Fibroblast of skin of right biceps (primary cell): ENCODE measurements at places on chromosomes 7 and 10.

DNA sequence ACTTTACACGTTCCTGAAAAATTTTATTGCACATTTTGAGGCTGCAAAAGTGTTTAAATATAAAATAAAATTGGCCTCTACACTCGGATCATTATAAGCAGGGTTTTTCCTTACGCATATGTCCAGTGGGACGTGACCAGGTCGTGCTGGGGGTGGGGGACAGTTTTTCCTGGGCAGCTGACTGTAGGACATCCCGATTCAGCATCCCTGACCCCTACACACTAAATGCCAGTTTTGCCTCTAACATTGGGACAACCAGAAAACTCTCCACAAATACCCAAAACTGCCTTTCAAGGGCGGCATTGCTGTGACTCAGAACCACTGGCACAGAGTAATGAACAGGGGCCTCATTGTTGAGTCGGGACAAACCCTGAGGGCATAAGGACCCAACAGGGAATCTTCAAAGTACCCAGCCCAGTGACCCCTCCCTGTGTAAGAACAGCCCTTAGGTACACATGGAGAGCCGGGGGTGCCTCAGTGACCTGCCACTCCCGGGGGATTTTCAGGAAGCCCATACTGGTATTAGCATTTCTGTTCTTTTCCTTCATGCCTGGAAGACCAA lies 170.6 kb downstream of the ARHGAP21 start:
- DNase-seq: no peak

GRCh38 chr7:146725520-146725919 lies 608.9 kb downstream of the CNTNAP2 start:
- no peak for DNase-seq

GRCh38 chr7:107779647-107780099 lies 23.4 kb downstream of the SLC26A3 start:
- no peak for DNase-seq

DNA sequence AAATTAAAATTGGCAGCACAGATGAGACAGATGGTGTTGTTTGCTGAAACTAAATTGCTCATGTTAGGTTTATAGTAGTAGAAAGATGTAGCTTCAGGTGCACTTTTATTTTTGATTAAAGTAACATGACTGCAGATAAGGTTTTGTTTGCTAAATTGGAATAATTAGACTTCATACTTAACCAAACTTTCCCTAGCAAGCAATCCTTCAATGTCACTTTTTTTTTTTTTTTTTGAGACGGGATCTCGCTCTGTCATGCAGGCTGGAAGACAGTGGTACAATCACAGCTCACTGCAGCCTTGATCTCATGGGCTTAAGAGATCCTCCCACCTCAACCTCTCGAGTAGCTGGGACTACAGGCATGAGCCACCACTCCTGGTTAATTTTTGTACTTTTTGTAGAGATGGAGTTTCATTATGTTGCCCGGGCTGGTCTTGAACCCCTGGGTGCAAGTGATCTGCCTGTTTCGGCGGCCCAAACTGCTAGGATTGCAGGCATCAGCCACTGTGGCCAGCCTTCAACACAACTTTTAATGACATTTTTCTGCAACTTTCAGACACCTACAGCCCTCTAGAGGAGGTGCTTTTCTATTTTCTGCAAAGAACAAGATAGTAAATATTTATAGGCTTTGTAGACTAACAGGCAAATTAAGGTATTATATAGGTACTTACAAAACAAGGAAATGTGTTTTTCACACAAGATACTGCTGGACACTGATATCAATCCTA lies 84.8 kb upstream of the CCNY start:
- no peak for DNase-seq

- no peak for DNase-seq
Observed at GRCh38 chr7:51477819-51478218, 161.2 kb upstream of the COBL start.

DNA sequence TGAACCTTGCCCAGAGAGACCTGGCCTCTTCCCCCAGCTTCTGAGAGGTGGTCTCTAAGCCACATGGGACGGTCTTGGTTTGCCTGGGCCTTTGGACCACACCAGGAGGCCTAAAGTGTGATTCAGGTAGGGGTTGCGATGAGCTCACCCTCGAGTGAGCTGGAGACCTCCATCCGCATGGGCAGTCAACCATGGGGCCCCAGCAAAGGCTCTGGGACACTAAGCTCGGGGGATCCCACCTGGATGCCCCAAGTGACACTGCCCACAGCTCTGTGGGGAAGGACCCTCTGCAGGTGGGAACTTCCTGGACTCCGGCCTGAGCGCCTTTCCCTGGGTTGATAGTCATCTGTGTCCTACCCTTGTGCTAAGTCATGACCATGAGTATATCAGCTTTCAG lies 57.1 kb upstream of the FAM20C start:
- no peak for DNase-seq

- DNase-seq: no peak
Observed at GRCh38 chr10:31739146-31739545, 189.5 kb downstream of the ARHGAP12 start.

DNA sequence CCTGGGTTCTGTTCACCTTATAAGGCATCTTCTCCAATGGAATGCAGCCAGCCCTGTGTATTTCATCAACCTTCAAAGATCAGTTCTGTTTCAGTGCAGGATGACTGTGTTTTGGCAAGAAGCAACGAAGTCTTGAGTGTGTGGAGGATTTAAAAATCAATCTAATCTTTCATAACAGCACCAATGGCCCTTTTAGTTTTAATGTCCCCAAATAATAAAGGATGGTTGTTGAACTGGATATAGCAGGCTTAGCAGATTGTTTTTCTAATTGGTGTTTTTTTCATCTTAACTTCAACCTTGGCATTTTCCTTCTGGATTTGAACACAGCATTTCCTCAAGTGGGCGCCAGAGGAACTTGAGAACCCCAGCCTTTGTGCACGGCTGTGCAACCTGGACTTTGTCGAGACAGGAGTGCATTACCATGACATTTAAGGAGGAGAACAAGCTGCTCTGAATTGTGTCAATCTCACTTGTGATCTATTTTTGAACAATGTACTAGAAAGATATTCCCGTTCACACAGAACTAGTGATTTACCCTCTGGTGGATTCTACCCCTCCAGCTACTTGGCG lies 313.3 kb upstream of the AKR1E2 start:
- peak; percentile 89 for DNase-seq

GRCh38 chr10:2978111-2978510 lies 89.2 kb upstream of the PFKP start:
- DNase-seq: peak; percentile 68

DNA sequence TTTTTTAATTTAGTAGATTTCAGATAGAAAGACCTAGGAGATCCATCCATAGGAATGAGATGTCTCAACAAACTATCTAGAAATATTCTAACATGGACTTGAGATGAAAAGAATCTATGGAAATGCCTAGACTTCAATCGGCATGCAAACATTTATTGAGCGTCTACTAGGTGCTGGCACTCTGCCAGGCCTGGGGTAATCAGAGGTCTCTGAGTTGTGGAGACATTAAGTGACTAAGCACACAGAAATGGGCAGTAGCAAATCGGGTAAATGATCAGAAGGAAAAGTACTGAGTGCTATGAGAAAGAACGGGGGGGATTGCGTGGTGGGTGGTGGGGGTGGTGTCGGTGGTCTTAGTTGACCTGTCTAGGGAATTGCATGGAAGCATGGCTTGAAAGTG lies 466.6 kb downstream of the GALNT17 start:
- DNase-seq: peak; percentile 49

DNA sequence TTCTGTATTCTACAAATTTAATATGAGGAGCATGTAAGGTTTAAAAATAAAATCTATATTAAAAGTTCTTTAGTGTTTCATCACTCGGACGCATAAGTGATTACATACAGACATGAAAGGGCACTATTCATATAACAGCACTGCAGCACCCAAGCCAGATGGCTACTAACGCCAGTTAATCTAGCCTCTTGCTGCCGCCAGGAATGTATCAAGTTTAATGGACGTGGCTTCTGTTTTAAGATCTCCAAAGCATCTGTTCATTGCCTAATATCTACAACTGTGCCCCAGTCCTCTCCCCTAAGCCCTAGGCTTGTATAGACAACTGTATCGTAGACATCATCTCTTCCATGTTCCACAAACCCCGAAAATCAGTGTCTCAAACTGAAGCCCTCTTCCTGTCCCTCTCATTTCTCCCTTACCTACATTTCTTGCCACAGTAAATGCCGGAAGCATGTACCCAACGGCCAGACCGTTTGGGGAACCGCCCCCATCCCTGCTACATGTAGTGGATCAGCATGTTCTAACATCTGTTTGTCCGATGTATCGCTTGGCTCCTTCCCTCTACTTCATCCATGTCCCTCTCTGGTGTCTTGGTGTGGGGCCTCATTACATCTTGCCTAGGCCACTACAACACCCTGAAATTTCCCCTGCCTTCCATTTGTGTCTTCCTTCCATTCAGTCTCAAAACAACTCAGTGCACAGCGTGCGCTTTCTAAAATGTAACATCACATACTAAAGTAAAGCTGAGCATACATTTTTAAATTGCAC lies 147.5 kb upstream of the RSU1 start:
- peak; percentile 40 for DNase-seq

GRCh38 chr10:58028597-58029366 lies 238.9 kb downstream of the IPMK start:
- DNase-seq: peak; percentile 77

GRCh38 chr7:91784469-91784868 lies 96.0 kb downstream of the MTERF1 start:
- peak; percentile 72 for DNase-seq

GRCh38 chr10:1454428-1454827 lies 282.9 kb downstream of the ADARB2 start:
- no peak for DNase-seq

GRCh38 chr10:63481815-63482421 lies 16.1 kb upstream of the JMJD1C start:
- DNase-seq: no peak

DNA sequence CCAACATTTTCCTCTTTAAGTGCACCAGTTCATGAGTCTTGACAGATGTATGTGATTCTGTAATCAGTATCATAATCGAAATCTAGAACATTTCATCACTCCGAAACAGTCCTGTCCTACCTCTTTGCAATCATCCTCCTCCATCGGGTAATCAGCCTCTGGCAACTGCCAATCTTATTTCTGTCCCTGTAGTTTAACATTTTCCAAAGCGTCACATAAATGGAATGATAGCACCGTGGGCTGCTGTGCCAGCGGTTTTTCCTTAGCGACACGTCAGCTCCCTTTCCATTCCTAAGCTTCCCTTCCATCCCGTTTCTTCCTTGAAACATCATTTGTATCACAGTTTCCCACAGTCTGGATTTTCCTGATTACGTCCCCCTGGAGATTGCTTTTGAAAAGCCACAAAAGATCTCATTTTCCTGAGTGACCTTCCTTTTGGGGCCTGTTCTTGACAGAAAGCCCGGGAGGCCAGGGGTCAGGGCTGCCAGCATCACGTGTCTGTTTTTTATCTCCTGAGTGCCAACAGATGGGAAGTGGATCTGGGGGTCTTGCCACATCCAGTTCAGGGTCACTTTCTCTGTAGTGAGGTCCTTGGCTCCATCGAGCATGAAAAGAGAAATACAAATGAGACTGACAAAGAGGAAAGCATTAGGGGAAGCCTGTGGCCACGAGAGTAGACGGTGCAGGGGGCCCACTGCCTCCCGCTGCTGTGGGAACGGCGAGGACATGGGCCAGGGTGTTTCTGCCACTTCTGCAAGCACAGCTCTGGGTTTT lies 31.6 kb downstream of the TMEM120A start:
- DNase-seq: peak; percentile 88

GRCh38 chr7:85554236-85555178 lies 367.7 kb upstream of the SEMA3D start:
- peak; percentile 80 for DNase-seq

DNA sequence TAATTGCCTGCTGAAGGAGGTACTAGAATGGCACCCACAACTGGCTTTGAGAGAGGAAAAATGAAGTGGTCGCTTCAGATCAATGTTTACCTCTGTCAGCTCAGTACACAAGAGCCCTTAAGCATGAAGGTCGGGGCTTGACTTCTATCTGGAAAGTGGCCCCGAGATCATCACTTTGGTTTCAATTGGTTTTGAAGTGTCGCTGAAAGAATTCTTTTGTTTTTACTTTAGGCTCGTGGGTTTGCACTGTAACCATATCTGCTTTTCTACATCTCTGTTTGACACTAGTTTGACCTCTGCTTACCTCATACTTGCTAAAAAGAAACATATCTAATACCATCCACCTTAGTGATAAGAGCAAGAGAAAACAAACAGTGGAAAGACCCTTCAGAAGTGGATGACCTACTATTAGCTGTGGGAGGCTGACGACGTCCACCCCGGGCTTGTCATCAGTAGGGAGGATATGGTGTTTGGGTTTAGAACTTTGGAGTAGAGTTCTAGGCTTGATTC lies 361.8 kb downstream of the GATA3 start:
- DNase-seq: no peak

DNA sequence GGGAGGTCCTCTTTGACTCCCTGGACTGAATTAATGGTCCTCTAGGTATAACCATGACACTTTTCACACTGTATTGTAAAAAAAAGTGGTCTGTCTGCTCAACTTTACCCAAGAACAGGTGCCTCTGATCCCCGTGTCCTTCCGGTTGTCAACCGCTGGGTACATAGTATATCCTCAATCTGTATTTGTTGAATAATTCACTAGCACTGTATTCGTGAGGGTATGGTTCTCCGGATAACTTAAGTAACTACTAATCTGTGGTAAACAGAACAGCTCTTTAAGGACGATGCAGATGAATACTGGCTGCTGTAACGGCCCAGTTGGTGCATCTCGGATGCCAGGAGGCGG lies 472 bp upstream of the ADAM22 start:
- no peak for DNase-seq

DNA sequence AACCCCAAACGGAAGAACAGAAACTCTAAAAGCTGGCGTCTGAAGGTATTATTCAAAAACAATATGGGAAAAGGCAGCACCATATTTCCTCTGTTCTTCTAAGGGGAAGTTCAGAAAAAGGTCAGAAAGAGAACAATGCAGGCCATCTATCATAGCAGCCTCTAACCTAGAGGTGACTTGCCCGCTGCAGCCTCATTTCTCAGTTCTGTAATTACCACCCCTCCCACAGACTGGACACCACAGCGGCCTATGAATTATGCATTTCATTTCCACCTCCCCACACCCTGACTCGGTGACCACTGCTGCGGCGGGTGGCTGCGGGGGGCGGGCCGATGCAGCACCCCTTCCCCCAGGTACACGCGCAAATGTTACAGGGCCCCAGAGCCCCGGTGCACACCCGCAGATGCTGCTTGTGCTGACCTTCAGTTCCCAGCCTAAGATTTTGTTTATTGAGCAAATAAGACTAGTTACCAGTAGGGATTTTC lies 125.5 kb downstream of the CLEC2L start:
- DNase-seq: no peak

DNA sequence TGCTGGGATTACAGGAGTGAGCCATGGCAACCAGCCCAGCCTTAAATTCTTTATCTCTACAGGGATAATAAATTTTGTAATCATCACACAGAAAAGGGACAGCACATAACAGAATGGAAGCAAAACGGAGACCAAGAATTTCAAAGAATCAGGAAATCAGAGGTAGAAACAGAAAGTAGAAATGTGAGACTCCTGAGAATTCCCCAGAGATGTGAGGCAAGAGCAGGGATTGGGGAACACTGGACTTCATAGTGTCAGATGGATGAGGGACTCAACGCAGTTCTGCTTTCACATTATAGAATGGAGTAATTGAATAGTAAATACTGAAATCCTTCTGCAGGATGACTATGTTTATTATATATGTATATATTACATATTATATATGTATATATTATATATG lies 52.5 kb upstream of the MPP7 start:
- DNase-seq: no peak

- DNase-seq: peak; percentile 43
Observed at GRCh38 chr10:71156436-71156835, 55.9 kb upstream of the UNC5B start.
